ENCODE measurements at places on chromosomes 2 and 18. TPM values are rescaled to one million over a fixed set of nuclear protein-coding genes. Genes with fewer than 3 reads are reported as not detected.
A peak's percentile ranks its signal among the peaks of the same experiment; 100 is the strongest.

Gene OSBPL1A
- 14.8 TPM for total RNA-seq

Gene NMUR1
- not detected for total RNA-seq

Gene POTEC
- total RNA-seq, result not detected

Gene SGPP2
- not detected for total RNA-seq

Gene CAD
- total RNA-seq, result 57.8 TPM

DNA sequence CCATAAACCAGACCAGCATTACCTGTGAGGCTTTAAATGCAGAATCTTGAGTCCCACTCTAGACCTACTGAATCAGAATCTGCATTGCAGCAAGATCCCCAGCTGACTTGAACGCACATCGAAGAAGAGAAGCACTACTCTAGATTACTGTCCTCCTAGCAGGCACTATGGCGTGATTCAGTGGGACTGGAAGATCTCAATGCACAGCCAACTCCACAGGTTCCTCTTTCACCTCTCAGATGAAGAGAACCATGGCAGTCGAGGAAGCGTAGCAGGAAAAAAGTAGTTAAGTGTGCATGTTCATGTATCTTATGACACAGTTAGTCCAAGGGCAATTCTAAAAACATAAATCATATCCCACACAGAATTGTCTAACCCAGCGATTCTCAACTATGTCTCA is 97.4 kb downstream of the STK39 start:
- H3K4me3 ChIP-seq, result no peak overlapping the region
- no peaks in the 10 kb centered on the region for H3K27me3 ChIP-seq
- no peak overlapping the region for H3K27ac ChIP-seq
- no peaks in the 10 kb centered on the region for H3K36me3 ChIP-seq

- peaks cover 4% of the 10 kb centered on the region for H3K4me1 ChIP-seq
- H3K27ac ChIP-seq, result peak overlapping the region; percentile 75
- peak overlapping the region; percentile 64 for H3K4me3 ChIP-seq
- peak; percentile 86 for DNase-seq
- H3K27me3 ChIP-seq, result no peaks in the 10 kb centered on the region
Observed at GRCh38 chr2:26299471-26300101, 46.4 kb upstream of the SELENOI start.

GRCh38 chr2:38835015-38835601 is 40.6 kb downstream of the DHX57 start:
- no peaks in the 10 kb centered on the region for H3K27me3 ChIP-seq
- no peak overlapping the region for H3K27ac ChIP-seq
- H3K4me3 ChIP-seq, result no peak overlapping the region
- peaks cover 27% of the 10 kb centered on the region for H3K36me3 ChIP-seq
- H3K4me1 ChIP-seq, result no peaks in the 10 kb centered on the region

GRCh38 chr2:203549406-203549805 is 14.3 kb upstream of the RAPH1 start:
- DNase-seq, result no peak
- H3K27ac ChIP-seq, result no peak overlapping the region
- H3K36me3 ChIP-seq, result no peaks in the 10 kb centered on the region
- H3K27me3 ChIP-seq, result no peaks in the 10 kb centered on the region
- no peak overlapping the region for H3K4me3 ChIP-seq

DNA sequence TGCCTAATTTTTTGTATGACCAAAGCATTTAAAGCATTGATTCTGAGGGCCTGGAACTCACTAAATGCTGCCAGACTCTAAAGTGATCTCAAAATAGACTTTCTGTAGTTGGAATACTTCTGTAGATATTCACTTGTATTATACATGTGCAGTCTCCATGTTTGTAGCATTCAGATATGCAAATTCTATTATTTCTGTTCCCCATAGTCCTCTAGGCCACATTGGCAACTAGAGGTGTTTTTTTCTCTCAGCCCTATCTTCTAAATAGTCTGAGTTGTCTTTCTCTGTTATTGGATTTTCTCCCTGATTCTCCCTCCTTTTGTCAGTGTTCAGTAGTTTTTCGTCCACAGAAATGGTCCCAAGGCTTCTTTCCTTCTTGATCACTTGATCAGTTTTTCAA is 38.5 kb downstream of the ANKRD12 start:
- no peak overlapping the region for H3K27ac ChIP-seq
- H3K4me3 ChIP-seq, result no peak overlapping the region
- DNase-seq, result no peak
- H3K36me3 ChIP-seq, result no peaks in the 10 kb centered on the region
- no peaks in the 10 kb centered on the region for H3K27me3 ChIP-seq

DNA sequence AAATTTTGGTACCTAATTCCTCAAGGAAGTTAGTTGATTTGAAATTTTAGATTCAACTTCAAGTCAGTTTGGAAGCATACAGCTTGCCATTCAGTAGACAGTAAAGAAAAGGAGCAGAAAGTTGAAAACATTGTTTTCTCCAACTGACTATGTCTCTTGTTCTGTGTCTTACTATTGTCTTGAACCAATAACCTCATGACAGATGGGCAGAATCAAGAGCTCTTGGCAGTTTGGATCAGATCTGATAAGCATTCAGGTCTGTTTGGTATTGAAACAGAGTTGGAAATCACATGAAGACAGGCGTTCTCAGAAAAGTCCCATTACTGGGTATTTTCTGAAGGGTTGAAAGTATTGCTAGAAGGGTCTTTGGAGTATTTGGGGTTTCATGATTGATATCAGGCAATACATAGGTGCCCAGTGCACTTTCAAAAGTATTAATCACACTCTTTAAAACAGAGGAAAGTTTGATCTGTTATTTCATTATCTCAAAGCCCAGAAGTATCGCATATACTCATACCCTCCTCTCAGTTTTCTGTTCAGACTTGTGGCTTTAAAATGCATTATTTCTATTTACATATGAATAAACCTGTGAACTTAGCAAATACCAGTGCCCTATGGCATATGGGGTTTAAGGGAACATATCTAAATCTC is 428.4 kb upstream of the ZEB2 start:
- peaks cover 16% of the 10 kb centered on the region for H3K4me1 ChIP-seq
- H3K36me3 ChIP-seq, result no peaks in the 10 kb centered on the region
- no peaks in the 10 kb centered on the region for H3K27me3 ChIP-seq
- no peak overlapping the region for H3K4me3 ChIP-seq
- H3K27ac ChIP-seq, result no peak overlapping the region

All from SJCRH30 (cell line).